NCI-H460 (cell line): ENCODE measurements at places on chromosomes 16 and 17. TPM values are rescaled to one million over a fixed set of nuclear protein-coding genes. Genes with fewer than 3 reads are reported as not detected.

- peak; percentile 33 for DNase-seq
Measured at GRCh38 chr16:80527297-80527696, 13.5 kb upstream of the DYNLRB2 start.

DNA sequence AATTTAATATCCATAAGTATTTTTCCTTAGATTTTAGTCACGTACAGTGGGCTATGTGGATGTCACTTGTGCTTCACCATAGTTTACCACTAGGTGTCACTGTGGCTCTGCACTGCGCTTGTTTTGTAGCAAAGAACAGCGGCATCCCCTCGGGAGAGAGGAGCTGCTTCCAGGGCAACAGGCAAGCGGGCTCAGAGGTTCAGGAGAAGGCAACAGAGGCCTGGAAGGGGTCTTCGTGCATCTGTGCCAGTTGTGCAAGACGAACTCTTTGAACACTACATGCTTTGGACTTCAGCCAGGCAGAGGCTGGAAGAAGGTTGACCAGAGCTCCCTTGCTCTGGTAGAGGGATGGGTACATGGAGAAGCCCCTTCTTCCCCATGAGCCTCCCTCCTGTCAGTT, 20.6 kb downstream of the CYB561 start:
- peak; percentile 77 for DNase-seq

- no peak for DNase-seq
Measured at GRCh38 chr16:89507214-89507833, 879 bp upstream of the SPG7 start.

GRCh38 chr16:49773534-49774475, 82.1 kb downstream of the ZNF423 start:
- no peak for DNase-seq

DNA sequence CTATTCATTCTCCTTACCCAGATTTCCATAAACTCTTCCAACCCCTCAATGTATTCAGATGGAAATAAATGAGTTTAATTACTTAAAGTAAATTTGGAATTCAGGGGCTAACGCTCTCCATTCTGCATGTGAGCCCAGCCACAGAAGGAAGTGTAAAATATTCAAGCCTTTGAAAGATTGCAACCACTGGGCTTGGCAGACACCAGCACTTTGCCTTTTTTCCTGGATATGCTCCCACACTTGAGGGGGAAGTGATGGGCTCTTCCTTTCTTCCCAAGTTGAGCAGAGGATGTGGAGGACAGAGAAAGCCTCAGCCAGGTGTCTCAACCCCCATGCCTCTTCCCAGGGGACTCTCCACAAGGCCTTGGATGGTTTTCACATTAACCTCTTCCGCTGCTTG, 825.1 kb upstream of the EEF2KMT start:
- no peak for DNase-seq

GRCh38 chr17:9676820-9677310, 31.5 kb downstream of the USP43 start:
- DNase-seq = peak; percentile 15

- DNase-seq = no peak
Measured at GRCh38 chr17:16924696-16925440, 47.0 kb downstream of the TNFRSF13B start.

DNA sequence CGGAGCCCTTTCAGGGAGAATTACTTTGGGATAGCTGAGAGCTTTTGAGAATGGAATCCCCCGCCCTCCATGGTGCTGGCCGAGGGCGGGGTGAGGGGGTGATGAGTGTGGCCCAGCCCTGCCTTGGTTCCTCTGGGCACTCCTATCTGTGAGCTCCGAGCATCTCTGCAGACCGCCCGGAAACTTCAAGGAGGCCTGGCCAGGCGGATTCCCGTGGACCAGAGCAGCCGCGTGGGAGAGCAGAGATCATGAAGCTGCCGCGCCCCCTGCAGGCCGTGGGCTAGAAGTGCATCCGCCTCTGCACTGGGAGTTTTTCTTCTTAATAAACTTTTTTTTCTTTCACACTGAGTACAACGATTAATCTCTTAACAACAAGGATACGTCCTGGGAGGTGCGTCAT, 392.9 kb upstream of the EEF2KMT start:
- no peak for DNase-seq

DNA sequence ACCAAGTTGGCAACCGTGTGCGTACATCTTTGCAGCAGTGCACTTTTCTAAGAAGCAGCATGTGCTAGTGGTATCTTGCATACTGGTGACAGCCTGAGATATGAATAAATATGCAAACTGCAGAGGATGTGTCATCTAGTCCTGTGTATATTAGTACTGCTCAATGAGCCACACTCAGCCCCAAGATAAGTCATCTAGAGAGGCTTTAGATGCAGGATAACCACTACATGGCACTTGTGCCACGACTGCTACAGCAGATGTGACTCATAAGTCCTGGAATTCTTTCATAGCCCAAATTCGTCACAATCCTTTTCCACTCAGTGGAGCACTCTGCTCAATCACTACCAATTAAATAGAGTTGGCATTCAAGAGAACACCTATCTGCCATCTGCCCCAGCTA, 171.5 kb downstream of the AXIN2 start:
- no peak for DNase-seq

- no peak for DNase-seq
Measured at GRCh38 chr17:41619036-41619926, 5.1 kb downstream of the KRT17 start.

DNA sequence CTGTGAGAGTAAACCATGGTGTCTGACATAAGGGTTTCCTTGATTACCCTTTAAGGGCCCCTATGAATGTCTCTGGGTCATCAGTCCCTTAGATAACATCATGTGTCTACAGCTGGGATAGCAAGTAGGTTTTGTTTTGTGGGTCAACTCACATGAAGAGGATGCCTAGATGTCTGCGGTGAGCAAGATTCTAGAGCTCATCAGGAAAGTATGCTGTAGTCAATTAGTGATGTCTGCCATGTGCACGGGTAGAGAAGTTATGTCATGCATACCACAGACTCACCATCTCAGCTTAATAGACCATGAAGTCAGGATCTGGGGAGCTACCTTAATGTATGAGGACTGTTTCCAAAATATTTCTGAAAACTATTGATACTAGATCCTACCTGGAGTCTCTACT, 57.5 kb downstream of the CDH13 start:
- no peak for DNase-seq

GRCh38 chr17:82871056-82871775, 31.4 kb upstream of the ZNF750 start:
- DNase-seq = no peak

GRCh38 chr17:1019451-1019850, 22.5 kb downstream of the TIMM22 start:
- DNase-seq = no peak

GRCh38 chr16:4049031-4049430, 67.2 kb downstream of the ADCY9 start:
- DNase-seq = no peak

- no peak for DNase-seq
Measured at GRCh38 chr17:19374136-19374535, 4.2 kb upstream of the MAPK7 start.

- no peak for DNase-seq
Measured at GRCh38 chr16:53511403-53512280, 8.6 kb upstream of the AKTIP start.

DNA sequence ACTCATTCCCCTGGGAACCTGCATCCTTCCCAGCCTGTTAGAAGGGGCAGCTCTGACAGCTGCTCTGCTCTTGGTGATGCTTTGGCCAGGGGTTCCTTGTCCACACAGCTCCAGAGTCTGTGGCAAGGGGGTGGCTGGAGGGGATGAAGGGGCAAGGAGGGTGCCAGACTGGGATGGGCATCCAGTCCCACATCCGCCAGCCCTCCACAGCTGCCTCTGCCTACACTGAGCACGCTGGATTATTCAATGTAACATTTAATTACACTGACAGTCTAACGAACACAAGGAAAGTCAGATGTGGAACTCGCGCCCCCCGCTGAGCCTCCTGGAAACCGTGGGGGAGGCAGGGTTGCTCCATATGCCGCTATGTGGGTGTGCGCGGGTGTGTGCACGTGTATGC, 101.1 kb downstream of the C16orf78 start:
- DNase-seq = no peak

DNA sequence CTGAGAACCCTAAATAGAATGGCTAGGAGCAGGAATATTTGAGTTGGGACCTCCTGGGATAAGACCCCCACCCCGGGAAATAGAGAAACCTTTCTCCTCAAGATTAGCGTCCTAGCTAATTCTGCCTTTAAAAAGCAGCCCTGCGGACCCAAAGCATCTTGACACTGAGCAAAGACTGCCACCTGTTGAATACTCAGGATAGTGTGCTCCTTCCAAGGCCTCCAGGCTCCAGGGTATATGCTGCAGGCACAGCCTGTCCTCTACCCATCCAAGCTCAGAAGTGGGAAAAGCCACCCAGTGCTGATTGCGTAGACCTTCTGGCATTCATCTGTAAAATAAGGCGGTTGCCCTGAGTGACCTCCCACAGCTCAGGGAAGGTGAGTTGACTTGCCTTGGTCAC, 456.2 kb upstream of the DYNLRB2 start:
- DNase-seq = peak; percentile 67

GRCh38 chr16:14301169-14302030, 230.3 kb downstream of the MRTFB start:
- no peak for DNase-seq

GRCh38 chr17:76783146-76783545, 45.2 kb downstream of the MFSD11 start:
- DNase-seq = no peak

DNA sequence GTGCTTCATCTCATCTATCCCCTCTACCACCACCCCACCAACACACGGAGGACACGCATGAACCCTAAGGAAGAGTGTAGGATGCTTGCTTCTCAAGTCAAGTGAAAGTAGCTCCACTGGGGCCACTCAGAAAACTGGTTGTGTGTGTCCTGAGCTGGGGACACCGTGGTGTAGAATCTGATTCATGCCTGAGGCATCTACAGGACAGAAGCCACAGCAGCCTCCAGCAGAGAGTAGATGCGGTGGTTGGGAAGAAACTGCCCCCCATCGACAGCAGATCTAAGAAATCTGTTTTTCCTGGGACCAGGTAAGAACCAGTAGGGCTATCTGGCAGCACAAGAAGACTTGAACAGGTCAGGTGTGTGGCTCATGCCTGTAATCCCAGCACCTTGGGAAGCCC, 51.9 kb upstream of the HLF start:
- DNase-seq = no peak

DNA sequence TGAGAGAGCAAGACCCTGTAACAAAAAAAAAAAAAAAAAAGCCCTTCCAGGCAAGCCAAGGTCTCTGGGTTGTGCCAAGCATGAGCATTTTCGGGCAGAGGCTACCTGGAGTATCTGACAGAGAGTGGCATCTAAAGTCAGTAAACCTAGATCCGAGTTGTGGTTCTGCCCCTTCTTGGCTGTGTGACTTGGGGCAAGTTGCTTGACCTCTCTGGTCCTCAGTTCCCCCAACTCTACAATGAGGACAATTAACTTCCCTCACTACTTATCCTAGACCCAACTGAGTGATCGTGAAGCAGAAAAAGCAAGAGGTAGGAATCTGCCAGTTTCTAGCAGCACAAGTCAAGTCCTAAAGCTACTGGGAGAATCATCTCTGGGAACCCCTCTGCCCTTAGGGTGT, 34.4 kb downstream of the TMEM186 start:
- DNase-seq = no peak

DNA sequence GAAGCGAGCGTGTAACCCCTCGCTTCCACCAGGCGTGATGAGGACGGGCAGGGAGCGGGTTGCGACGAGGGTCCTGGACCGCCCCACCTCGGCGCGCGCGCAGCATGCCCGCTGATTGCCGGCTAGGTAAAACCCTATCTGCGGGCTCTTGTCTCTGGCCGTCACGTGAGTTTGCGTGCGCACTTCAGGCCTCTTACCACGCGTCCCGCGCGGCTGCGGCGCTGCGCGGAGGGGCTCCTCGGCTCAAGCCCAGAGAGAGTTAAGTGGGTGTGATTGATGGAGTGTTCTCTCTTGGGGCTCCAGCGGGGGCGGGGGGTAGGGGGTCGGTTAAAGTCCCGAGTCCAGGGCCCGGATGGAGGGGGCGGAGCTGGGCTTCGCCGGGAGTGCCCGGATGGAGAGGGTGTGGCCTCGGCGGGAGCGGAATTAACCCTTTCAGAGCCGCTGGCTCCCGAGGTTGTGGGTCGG, 7.9 kb downstream of the KDM6B start:
- DNase-seq = peak; percentile 87

- DNase-seq = no peak
Measured at GRCh38 chr17:71986886-71987285, 133.9 kb upstream of the SOX9 start.

- DNase-seq = no peak
Measured at GRCh38 chr16:53745086-53745485, 41.1 kb downstream of the FTO start.

- DNase-seq = no peak
Measured at GRCh38 chr17:56486732-56487131, 106.8 kb upstream of the NOG start.

DNA sequence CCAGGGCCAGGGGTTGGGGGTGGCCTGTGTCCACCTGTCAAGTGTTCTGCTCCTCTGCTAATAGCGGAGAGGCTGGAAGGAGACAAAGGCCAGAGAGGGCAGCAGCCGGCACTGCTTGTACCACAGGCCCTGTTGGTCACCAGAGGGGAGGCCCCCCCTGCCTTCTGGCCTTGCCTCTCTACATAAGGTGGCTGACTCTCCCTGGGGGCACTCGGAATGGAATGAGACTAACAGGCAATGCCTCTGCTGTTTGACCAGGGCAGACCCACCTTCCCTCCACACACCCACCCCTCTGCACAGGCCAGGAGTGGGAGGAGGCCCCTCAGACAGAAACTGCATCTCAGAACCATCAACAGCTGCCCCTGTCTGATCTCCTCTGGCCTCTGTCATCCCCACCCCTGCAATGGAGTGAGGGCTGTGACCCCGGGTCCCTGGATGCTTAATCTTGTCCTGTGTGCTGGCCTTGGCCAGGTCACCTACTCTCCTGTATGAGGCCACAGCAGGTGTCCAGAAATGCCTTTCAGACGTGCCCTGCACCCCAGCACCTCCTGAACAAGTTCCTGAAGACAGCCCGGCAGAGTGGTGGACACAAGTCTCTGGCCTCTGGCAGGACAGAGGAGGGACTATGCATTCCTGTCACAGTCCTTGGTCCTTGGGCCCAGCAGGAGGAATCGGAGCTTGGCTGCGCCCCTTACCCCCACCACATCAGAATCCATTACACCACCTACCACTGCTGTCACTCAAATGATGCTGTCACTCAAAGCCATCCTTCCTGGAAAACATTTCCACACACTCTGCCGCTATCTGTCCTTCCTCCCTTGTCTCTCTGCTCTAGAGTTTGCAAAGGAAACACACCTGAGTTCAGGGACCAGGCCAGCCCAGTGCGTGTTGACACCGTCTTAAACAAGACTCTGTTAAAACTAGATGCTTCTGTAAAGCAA, 107.5 kb upstream of the ZNF750 start:
- no peak for DNase-seq

CHRNE gene
- not detected in 2 replicates for total RNA-seq

TNFRSF17 gene
- not detected in 2 replicates for total RNA-seq

MMP25 gene
- total RNA-seq = 0.14 and 0.25 TPM in 2 replicates

CFAP119 gene
- total RNA-seq = 2.2 and 4.6 TPM in 2 replicates

CASKIN1 gene
- total RNA-seq = 0.50 and 1.5 TPM in 2 replicates

MMP28 gene
- 0.12 TPM in 1 of 2 replicates, not detected in the other for total RNA-seq

AOC3 gene
- 1.2 and 1.4 TPM in 2 replicates for total RNA-seq

EFNB3 gene
- total RNA-seq = 0.14 and 0.35 TPM in 2 replicates

TAC4 gene
- not detected in 2 replicates for total RNA-seq

EVPLL gene
- not detected in 2 replicates for total RNA-seq
